ENCODE measurements at places on chromosomes 1 and 21.

DNA sequence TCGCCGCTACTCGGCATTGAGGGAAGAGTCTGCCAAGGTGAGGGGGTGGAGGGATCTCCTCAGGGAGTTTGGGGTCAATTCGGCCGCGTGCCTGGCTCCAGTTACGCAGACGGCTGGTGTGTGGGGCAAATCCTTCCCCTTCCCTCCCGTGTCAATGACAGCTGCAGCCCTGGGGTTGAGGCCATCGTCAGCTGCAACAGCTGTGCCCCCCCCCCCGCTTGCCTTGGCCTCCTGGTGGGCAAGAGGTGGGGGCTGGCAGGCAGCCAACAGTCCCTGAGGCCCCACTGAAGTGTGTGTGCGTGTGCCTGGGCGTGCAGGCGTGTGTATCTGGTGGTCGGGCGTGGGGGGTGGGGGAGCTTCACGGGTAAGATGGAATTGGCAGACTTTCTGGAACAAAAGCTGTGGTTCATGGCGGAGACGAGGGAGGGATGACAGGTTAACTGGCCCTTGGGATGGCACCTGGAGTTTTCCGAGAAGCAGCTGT, 25.6 kb downstream of the PPFIA4 start:
- no peak for DNase-seq

DNA sequence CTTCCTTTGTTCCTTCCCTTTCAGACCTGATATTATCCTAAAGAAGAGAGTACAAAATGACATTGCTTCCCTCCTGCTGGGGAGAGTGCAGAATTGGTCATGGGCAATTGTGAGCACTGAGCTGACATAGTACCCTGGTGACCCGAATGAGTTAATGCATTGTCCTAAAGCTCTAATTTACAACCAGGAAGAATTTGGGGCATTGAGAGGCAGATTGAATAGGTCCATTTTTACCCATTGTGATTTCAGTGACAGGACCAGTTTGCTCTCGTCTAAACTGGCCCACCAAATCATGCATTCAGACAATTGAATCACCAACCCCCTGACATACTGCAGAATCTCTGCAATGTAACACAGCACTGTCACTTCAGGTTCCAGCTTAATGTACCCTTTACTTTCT, 497.4 kb downstream of the DPYD start:
- DNase-seq: peak; percentile 34

DNA sequence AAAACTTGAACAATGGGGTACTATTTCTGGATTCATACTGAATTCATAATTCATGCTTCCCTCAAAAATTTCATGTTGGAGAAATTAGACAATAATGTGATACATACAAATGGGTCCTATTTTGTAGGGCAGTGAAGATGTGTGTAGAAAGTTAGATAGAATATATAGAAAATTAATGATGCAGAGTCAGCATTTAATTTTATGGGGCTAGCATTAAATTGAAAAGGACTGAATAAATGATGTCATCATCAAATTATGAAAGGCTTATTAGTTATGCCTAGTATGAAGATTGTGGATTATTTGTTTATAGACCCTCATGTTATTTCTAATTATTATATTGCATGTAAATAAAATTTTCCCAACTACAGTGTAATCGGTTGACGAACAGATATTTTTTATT, 119.1 kb downstream of the ADGRL4 start:
- DNase-seq: no peak

DNA sequence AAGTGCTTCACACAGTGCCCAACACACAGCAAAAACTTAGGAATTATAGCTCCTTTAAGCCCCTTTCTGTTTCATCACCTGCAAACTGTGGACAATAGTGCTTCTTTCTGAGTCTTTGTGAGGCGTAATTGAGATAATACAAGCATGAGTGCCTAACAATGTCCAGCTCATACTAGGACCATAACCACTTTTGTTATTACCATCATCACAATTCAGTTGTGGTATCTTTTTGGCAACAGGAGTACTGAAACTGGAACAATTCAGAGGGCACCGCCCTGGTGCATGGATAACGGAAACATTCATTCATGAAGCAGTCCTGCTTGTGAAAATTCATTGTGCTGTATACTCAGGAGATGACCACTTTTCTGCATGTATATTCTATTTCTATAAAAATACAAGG, 18.2 kb downstream of the DNAJC11 start:
- DNase-seq: no peak

DNA sequence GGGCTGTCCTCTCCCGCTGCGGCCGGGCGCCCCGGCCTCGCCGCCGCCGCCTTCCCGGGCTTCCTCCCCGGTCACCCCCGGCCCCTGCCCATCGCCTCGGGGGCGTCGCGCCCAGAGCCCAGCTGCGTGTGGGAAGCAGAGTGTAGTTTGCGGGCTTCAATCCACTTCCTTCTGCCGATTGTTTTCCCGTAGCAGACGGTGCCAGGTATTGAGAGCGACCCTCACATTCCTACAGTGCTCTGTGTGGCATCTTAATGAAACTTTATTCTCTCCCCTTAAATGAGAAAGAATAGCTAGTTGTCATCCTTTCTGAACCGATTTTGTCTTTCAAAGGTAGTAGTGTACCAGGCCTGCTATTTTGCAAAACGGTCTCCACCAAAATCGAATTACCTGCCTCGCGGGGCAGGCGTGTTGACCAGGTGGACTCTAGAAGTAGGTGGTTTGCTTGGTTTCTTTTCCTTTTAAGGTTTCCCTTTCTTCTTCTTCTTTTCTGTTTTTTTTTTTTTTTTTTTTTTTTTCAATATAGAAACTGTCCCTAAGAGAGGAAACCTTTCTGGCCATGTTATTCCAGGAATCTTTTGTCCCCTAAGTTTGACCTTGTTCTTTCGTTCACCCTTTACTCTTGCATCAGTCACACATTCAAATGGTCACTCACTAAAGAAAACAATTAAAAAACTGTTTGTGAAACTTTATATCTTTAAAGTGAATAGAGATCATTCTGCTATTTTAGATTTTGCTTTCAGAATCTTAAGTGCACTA, 881 bp downstream of the USP25 start:
- peak; percentile 67 for DNase-seq

DNA sequence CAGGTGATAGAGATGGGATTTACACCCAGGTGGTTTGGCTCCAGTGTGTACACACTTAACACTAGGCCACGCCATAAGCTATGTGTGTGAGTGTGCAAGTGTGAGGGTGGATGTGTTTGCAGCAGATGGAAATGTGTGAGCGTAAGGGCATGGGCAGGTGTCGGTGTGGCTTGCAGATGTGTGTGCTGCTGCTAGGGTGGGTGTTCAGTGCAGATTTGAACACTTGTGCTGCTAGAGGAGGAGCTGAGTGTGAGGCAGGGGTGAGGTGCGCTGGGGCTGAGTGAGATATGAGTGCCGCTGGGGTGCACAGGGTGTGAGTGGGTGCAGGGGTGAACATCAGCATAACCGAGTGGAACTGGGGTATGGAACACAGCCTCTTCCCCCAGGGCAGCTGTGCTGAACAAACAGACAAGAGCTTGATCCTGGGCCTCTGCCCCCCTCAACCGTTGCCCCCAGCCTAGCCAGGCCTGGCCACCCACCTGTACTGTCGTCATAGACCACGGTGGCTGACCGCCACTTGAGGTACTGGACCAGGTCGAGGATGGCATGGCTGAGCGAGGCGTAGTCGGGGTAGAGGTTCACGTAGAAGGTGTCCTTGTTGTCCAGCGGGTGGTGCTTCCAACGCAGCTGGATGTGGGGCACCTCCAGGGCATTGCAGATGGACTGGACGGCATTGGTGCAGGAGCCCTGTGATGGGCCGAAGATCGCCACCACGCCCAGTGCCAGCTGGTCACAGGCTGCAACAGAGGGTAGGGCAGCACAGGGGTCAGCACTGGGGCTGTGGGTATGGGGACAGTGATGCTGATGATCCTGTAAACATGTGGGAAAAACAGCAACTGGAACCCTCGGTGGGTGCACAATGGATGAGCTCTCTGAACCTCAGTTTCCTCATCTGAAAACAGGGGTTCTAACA, 153.9 kb downstream of the GRIK3 start:
- DNase-seq: peak; percentile 0

DNA sequence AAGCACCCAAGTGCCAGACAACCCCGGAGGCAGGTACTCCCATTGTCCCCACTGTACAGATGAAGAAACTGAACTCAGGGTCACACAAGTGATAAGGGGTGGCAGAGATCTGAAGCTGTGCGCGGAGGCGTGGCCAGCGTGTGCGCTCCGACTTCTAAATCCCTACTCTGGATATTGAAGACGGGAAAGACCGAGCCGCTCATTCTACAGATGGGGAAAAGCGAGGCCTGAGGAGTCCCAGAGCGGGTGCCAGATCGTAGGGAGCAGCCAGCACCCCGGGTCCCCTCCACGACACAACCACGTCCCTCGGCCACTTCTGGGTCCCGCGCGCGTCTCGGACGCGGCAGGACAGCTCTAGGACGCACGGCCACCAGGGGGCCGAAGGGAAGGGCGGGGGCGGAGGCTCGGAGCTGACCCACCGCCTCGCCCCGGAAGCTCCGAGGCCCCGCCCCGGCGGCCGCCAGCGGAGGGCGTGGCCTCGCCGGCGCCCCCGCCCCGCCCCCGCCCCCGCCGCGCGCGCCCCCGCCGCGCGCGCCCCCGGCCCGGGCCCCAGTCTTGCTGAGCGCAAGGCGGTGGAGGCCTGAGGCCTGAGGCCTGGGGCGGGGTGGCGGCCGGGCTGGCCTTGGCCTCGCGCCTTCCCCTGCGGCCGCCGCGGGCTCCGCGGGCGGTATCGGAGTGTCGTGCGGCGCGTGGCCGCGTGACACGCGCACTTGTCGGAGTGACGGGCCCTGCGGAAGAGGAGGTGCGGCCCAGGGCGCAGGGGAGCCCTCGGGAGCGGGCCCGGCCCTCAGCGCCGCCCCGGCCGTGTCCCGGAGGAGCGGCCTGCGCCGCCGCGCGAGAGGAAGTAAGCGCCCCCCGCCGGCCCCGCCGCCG, at the start of gene H6PD:
TSS of gene H6PD (plus strand) at position 552 of the 873 bp plus-strand sequence. CDS start 10,161 bp downstream, outside the sequence.
- DNase-seq: peak; percentile 87

DNA sequence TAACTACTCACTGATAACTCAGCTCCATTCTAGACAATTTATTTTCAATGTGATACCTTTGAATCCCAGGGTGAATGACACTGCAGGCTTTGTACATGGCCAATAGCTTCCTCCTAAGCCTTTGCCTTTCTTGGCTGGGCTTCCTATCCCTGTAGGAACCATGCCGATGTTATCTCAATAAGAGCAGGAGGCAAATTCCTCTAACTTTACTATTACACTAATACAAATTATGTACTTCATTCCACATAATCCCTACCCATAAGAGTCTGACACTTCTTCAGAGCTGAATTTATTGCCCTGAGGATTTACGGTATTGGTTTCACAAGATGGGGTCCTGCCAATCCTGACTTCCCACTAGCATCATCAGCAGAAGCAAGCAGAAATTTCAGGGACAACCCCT, 14.0 kb downstream of the TGFBR3 start:
- no peak for DNase-seq

DNA sequence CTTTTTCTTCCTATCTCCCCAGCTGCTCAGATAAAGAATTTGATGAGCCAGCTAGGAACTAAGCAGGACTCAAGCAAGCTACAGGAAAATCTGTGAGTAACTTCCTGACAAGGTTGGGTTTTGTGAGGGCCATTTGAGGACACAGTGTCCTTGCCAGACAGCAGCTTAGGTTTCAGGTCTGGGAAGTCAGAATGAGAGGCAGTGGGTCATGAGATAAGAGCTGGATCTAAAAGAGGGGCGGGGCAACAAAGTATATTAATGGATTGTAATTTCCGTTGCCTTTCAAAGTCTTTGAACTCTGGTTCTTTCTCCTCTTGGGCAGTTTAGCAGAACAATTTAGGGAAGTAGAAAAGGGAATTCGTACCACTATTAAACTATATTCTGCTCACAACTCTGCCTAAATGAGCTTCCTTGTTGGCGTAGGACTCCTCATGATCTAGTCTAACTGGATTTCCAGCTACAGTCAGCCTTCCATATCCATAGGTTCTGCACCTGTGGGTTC, 16.6 kb downstream of the STX12 start:
- no peak for DNase-seq

DNA sequence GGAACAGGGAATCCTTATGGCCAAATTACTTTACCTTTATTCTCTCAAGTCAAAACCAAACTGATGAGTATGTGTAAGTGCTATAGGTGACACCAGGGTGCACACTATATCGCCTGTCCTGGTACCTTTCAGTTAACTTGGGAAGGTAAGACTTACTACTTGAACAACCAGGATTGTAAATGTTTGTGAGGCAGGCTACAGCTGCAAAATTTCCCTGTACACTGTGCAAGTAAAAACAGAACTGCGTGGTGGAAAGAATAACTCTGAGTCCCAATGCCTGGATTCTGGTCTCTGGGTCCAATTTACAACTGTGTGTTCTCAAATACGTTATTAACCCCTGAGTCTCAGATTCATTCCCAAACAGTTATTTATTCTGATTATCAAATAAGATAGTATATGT, 73.5 kb downstream of the TENT5C start:
- no peak for DNase-seq

GRCh38 chr1:245558069-245558468, 403.3 kb downstream of the KIF26B start:
- DNase-seq: no peak

DNA sequence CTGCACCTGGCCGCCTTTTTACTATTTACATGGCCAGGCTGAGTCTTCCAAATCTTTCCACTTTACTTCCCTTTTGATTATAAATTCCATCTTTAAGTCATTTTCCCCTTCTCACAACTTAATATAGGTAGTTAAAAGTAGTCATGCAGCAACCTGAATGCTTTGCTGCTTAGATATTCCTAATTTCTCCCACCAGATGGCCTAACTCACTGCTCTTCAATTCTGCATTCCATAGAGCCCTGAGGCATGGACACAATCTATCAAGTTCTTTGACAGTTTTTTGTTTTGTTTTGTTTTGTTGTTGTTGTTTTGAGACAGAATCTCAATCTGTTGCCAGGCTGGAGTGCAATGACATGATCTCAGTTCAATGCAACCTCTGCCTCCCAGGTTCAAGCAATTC, 21.7 kb upstream of the FAAH start:
- no peak for DNase-seq

DNA sequence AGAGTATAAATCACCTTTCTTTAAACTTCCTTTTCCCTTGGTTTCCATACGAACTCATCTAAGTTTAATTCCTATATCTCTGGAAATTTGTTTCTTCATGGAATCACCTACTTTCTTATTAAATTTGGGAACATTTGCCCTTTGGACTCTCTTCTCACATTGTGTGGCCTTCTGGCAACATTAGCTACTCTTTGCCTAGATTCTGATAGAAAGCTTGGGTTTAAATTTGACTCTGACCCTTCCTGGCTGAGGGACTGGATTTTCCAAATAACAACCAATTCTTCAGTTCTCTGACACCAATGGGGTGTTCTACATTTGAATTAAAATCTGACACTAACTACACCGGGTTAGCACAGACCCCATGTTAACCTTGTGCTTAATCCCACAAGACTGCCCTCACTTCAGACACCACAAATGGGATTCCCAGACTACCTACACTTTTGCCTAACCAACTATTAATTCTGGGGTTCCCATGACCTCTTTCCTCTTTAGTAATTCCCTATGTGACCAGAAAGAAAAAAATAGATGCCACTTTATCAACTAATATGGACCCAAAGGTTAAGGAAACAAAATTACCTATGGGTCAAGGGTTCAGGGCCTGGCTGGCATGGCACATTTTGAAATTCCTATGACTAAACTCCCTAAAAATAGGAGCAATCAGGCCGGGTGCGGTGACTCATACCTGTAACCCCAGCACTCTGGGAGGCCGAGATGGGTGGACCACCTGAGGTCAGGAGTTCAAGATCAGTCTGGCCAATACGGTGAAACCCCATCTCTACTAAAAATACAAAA, 9.7 kb upstream of the THEM4 start:
- no peak for DNase-seq
